ENCODE measurements at places on chromosomes 7 and 10.

DNA sequence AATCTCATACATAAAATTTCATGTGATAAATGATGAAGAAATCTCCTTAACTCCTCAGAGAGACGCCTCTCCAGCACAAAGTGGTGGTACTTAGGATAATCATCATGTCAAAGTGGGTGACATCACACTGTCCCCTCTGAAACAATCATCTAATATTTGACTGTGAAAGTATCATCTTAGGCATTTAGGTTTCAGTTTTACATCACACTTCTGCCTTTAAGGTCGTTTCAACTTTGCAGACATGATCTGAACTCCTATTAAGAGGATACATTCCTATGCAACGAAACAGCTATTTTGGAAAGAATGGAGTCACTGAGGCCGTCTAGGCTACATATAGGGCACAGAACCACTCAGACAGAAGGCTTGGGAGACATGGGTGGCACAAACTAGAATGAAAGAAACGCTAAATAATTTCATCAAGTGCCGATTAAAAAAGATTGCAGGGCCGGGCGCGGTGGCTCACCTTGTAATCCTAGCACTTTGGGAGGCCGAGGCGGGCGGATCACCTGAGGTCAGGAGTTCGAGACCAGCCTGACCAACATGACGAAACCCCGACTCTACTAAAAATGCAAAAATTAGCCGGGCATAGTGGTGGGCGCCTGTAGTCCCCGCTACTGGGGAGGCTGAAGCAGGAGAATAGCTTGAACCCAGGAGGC, 2.0 kb downstream of the VOPP1 start:
- DNase-seq = no peak

- DNase-seq = no peak
These were observed 929.9 kb upstream of the MBL2 start for GRCh38 chr10:53702489-53702888.

- DNase-seq = no peak
These were observed 11.0 kb downstream of the CROT start for GRCh38 chr7:87356448-87356847.

- no peak for DNase-seq
These were observed 172.9 kb downstream of the SRPK2 start for GRCh38 chr7:105215821-105216220.

GRCh38 chr7:130946114-130946513, 212.1 kb upstream of the KLF14 start:
- DNase-seq = no peak

DNA sequence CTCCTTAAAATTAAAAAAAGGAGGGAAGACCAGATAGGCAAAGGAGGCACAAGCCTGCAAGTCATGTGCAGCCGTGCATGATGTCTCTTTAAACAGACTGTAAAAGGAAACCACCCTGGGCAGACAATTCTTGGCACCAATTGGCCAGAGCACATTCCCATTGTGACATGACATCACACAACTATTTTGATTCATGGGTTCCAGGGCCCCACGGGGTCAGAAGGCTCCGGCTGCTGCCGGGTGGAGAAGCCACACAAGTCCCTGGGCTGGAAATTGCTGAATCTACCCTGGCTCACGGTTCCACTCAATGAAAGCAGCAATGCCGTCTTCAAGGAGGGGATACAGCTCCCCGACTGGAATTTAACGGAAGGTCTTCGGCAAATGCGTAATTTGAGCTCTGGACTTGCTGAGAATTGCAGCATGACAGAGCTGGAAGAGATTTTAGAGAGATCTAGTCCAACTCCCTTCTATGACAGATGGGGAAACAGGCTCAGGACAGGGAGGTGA, 140.5 kb downstream of the PRKAG2 start:
- no peak for DNase-seq

- DNase-seq = no peak
These were observed 44.1 kb upstream of the LBX1 start for GRCh38 chr10:101273330-101273729.

- DNase-seq = peak; percentile 35
These were observed 201.0 kb upstream of the TPK1 start for GRCh38 chr7:145036604-145037405.

DNA sequence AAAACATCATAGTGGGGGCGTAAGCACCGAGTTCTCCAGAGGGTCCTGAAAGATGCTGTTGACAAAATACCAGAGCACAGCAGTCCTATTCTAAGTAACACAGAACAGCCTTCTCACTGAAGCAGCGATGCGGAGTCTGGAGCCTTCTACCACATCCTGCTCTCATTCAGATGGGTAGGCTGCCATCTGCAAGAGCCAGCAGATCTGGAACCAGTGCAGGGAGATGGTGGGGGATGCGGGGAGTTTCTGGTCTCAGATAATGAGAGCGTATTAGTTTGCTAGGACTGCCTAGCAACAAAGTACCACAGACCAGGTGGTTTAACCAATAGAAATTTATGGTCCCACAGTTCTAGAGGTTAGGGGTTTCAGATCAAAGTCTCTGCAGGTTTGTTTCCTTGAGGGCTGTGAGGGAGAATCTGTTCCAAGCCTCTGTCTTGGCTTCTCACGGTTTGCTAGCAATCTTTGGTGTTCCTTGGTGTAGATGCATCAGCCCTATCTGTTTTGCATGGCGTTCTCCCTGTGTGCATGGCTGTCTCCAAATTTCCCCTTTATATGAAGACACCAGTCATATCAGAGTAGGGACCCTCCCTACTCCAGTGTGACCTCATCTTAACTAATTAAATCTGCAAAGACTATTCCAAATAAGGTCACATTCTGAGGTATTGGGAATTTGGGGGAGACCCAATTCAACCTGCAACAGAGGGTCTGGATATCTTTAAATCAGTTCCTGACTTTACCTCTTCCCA, 52.0 kb upstream of the STEAP1B start:
- no peak for DNase-seq

GRCh38 chr7:26399736-26400135, 108.1 kb downstream of the SNX10 start:
- DNase-seq = no peak

- no peak for DNase-seq
These were observed 15.7 kb downstream of the PRKCQ start for GRCh38 chr10:6564367-6564766.

DNA sequence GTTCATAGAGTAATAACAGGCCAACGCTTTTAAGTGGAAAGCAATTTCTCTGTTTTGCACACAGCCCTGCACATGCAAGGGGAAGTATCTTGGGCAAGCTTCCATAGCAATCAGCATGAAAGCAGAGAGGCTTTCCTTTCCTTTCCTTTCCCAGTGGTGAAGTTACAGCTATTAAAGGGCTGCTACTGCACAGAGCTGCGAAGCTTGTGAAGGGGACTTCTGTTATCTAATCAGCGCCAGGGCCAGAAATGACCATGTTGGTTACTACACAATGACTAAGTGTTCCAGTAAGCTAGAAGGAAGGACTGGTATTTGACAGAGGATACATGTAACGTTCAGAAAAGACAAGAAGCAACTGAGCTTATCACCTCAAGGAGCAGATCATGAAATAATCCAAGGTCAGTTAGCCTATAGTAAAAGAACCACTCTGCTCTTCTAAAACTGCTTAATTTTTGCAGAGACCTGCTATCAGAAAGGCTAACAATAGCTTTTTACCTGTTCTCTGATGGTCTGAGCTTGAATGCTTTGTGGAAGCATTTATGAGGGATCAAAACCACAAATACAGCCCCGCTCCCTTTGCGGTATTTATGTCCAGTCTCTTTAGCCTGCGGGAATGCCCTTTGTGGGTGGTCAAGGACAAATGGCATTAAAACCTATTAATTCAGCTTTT, 45.9 kb downstream of the SGMS1 start:
- DNase-seq = no peak

GRCh38 chr10:73875139-73875475, 752 bp upstream of the CAMK2G start:
- DNase-seq = no peak

DNA sequence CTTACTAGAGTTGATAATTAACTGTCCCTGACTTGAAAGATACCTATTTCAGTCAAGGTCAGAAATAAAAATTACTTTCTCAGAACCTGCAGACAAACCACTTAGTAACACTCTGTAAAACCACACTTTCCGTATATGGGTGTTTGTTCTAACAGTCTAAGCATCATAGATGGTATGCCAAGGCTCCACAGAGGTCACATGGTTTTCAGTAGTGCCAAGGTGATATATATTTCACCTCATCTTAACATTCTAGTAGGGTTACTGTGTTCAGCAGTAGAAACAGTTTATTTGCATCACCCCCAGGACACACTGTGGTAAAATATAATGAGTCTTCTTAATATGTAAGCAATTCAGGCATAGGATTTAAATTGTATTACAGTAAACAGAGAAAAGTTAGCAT, 61.5 kb downstream of the KCND2 start:
- DNase-seq = peak; percentile 7

DNA sequence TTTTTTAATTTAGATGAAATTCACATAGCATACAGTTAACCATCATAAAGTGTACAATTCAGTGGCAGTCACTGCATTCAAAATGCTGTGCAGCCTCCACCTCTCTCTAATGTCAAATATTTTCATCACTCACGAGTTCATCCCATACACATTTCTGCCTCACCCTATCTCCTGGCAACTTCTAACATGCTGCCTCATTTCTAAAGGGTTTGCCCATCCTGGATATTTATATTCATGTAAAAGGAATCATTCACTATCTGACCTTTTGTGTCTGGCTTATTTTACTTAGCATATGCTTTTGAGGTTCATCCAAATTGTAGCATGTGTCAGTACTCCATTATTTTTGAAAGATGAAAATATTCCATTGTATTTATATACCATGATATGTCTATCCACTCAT, 286.9 kb upstream of the VSTM2A start:
- DNase-seq = no peak

DNA sequence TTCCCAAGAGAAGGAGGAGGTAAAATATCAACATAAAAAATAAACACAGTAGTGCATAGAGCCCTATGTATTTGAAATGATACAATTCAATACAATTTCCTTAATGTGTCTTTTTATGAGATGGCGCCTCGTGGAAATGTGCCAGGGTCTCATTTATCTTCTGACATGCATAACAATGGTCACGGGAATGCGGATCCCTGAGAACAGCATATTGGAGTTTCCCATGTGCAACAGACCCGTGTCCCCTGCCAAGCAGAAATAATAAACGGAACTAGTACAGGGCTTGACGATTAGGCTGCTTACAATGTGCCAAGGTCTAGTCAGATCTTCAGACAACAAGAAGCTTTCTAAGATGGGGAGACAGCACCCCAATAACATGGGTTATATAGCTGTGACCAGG, 217.9 kb downstream of the ARHGAP21 start:
- no peak for DNase-seq

DNA sequence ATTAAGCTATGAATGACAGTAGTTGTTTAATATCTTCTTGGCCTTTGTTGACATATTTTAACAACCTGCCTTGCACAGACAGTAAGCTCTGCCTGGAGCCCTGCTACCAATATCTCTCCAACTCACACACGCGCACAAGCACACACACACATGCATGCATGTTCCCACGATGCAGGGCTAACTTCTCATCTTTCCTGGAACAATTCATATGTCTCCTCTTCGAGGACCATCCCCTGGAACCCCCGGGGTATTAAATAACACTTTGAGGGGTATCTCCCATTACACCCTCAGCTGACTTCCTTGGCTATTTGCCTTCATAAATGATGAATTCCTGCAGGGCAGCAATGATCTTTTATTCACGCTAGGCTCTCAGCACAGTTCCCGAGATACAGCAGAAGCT, 258.0 kb downstream of the TRIL start:
- no peak for DNase-seq

- DNase-seq = no peak
These were observed 37.7 kb downstream of the NRF1 start for GRCh38 chr7:129649128-129649690.

- DNase-seq = no peak
These were observed 4.0 kb downstream of the GFRA1 start for GRCh38 chr10:116268976-116269375.

GRCh38 chr10:74821501-74821900, 4.9 kb upstream of the KAT6B start:
- no peak for DNase-seq

GRCh38 chr10:80152820-80153219, 20.3 kb downstream of the PLAC9 start:
- no peak for DNase-seq

DNA sequence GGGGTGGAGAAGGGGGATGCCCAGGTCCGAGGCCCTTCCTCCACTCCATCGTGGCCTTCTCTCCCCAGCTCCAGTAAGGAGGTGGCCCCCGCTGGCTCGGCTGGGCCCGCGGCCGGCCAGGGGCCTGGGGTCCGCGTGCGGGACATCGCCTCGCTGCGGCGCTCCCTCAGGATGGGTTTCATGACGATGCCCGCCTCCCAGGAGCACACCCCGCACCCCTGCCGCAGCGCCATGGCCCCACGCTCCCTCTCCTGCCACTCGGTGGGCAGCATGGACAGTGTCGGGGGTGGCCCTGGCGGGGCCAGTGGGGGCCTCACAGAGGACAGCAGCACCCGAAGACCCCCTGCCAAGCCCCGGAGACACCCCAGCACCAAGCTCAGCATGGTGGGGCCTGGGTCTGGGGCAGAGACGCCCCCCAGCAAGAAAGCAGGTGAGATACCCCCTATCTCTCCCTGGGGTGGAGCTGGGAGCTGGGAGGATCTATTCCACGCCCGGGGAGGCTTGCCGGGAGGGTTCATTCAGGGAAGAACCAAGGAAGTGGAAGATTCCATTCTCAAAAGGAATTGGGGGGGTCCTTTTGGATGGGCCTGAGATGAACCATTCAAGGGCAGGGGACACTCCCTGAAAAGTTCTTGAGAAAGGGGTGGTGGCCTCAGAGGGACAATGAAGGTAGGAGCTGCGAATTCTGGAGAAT, 3.2 kb downstream of the NYAP1 start:
- DNase-seq = no peak

DNA sequence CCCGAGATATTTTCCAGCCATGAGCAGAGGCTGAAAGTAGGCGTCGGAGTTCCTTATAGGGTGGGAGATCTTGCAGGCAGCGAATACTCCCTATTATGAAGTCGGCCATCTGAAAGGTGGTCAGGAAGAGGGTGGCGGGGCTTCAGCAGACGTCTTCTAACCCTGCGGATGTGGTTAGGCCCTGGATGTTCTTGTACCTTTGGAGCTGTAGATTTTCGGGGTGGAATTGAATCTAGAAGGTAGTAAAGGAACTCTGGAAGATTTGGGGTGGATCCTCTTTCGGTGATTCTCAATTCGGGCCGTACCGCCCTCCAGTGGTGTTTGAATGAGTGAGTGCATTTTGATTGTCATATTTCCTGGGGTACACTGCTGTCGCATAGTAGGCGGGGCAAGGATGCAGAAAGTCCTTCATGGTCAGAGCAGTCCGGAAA, 635 bp downstream of the NUP205 start:
- DNase-seq = peak; percentile 61

DNA sequence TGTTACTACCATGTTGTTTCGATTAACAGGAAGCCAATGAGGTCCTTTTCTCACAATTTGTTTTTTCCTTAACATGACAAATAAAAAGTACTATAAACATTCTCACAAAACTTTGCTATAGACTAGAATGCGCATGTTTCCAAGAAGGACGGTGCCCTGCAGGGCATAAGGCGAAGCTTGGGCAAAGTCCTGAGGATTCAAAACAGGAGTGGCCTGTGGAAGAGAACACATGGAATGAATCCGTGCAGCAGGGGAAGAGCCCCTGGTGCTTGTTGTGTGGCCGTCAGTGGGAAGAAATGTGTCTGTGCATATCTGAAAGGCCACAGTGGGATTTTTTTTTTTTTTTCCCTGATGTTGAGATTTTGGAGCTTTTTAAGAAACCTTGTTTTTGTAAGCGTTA, 67.6 kb downstream of the ITGA8 start:
- DNase-seq = no peak

GRCh38 chr10:132572545-132572937, 35.0 kb downstream of the INPP5A start:
- no peak for DNase-seq
